Stimulated activated CD4-positive, alpha-beta T cell treated with anti-CD3 and anti-CD28 coated beads, Interleukin-4, amount 100 ng/mL, for 1 hour (primary cell): ENCODE measurements at places on chromosomes 5 and 9.

DNA sequence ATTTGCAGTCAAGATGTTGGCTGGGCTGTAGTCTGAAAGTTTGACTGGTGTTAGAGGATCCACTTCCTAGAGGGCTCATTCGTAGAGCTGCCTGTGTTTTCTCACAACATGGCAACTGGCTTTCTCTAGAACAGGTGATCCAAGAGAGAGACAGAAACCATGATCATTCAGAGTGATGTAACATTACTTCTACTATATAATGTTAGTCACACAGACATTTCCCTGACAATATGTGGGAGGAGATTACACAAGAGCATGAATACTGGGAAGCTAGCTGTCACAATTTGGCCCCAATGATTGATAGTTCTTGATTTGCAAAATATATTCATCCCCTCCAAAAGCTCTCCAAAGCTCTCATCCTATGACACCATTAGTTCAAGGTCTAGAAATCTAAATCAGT is 10.9 kb upstream of the TMEM161B start:
- DNase-seq, result no peak

- DNase-seq, result no peak
Observed at GRCh38 chr9:37029304-37029775, 4.7 kb downstream of the PAX5 start.

- no peak for DNase-seq
Observed at GRCh38 chr5:140678993-140679392, 5.6 kb upstream of the DND1 start.

DNA sequence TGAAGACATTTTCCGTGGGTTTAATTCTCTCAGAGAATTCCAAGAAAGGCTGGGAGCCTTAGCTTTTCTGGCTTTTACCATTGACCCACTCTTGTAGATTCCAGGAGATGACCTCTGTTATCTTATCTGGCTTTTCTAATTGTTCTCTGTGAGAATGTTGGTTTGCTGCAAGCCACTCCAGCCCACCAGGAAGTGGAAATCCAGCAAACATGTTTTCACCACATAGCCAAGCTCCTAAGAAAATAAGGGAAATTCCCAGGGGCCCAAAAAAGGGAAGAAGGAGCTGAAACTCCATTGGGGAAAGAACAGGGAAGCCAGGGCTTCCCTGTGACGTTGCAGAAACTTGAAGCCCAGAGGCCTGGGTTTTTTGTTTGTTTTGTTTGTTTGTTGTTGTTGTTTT is 19.7 kb downstream of the GPR107 start:
- no peak for DNase-seq

DNA sequence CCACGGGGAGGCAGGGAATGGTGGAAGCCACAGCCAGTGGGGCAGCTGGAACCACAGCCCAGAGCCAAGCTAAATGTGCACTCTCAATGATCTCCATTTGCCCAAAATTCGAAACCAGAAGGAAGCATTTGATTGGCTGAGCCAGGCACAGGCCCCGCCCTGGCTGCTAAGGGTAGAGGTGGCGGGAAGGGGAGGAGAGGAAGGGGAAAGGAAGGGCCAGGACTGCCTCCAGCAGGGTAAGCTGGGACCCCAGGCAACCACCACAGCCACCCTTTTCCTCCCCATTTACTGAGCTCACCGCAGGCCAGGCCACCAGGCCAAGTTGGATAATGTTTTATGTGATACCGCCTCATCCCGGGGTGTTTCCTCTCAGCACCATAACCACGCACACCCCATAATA is 100.3 kb upstream of the RAPGEF1 start:
- no peak for DNase-seq

DNA sequence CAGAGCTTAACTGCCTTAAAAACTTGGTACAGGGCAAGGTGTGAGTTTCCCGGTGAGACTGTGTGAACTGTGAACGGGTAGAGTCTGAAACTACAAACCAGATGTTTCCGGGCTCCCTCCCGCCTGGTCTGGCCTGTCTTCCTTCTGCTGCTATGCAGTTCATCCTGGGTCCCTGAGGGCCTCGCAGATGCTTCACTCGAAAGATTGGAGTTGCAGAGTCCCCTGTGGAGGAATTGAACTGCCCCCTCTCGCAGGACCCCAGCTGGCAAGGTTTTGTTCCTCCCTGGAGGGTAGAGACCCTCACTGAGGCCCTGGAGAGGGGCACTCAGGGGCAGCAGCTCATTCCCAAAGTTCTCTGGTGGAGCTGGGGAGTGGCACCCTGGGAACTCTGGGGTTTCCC is 533 bp downstream of the DCANP1 start:
- no peak for DNase-seq

- no peak for DNase-seq
Observed at GRCh38 chr9:73179589-73179988, 27.9 kb downstream of the ANXA1 start.

DNA sequence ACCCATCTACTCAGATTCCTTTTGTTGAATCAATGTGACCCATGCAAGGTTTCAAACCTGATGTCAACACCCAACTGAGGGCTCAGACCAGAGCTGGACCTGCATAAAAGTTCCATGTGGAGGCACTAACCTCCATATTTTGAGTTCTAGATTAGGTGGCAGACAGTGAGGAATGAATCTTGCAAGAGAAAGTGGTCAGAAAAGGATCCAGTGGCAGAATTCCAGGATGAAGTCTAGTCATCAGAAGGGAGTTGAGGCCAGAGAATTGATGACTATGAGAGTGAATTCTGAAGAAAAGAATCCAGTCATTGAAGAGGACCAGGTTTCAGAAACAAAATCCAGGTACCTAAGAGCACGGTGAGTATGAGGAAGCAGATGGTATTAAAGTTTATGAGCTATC is 205.1 kb upstream of the RGMB start:
- no peak for DNase-seq

DNA sequence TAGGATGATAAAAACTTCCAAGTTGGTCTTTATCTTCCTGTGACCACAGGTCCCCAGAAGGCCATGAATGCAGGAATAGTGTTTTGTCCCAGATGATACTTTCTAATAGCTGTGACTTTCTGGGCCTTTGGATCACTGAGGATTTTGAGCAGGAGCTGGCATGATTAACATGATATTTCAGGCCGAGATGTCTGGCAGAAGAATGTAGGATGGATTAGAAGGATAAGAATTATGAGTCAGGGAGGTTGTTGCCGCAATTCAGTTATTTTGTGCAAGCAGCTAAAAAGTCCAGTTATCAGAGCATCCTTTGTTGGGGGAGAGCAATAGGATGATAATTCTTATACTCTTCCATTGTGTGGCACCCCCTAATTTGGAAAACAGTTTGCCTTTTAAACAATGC is 189.7 kb downstream of the PSAT1 start:
- DNase-seq, result no peak

- no peak for DNase-seq
Observed at GRCh38 chr5:179607160-179607931, 16.1 kb downstream of the HNRNPH1 start.

- no peak for DNase-seq
Observed at GRCh38 chr5:31196309-31196708, 2.8 kb downstream of the CDH6 start.

GRCh38 chr5:107340631-107341030 is 330.1 kb downstream of the EFNA5 start:
- DNase-seq, result no peak

- DNase-seq, result no peak
Observed at GRCh38 chr5:43154469-43154868, 33.8 kb downstream of the ZNF131 start.
